ENCODE measurements at places on chromosomes 7 and 10.

- no peak for DNase-seq
Measured at GRCh38 chr7:105567821-105568220, 13.5 kb downstream of the EFCAB10 start.

DNA sequence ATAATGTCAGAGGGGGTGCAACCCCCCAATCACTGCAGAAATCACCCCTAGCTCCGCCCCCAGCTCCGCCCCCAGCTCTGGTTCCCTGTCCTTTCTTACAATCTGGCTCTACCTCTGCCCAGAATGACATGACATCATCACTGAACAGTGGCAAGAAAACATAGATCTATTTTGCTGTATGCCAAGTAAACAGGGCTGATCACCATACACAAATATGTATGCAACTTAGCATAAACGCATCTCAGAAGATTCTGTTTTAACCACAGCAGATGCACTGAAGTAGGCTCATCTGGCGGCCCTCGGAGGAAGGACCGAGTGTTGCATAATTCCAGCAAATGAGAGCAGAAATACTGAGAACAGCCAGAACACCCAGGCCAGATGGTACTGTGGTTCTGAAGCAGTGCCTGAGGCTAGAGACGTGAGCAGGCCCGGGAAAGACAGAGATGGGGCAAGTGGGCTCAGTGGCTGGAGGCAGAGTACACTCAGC lies 293.3 kb upstream of the KLF14 start:
- DNase-seq: no peak

DNA sequence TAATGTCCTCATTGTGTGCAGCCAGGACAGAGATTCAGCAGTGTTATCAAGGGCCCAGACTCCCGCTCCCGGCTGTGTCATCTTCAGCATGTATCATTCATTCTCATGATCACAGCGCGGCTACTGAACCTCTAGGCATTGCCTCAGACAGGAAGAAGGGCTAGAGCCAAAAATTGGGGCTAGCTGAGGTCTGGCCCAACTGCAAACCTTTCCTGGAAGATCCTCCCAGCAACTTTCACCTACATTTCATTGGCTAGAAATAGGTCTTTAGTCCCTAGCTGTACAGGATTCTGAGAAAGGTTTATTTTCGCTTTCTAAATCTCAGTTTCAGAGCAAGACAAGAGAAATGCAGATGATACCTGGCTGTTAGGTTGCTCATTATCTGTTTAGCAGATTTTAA lies 81.9 kb downstream of the CREM start:
- DNase-seq: no peak

DNA sequence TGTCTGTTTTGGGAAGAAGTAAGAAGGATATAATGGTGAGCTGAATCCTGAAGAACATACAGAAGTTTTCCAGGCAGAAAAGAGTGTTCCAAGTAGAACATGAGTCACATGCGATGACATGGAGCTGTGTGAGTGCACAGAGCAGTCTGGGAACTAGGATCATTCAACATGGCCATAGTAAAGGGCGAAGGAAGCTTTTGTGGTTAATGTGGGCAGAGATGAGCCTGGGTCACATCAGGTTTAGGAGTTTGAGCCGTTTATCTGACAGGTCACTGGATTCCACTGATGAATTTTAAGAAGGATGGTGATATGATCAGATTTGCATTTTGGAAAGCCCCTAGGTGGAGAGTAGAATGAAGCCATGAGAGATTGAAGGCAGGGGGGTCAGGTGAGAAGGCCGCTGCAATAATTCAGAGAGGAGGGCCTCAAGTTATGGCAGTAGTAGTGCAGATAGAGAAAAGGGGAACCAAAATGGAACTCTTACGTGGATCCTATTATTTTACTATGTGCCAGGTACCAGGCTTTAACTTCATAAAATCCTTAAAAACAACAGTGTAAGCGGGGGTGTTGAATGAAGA lies 171.3 kb downstream of the RNLS start:
- no peak for DNase-seq

DNA sequence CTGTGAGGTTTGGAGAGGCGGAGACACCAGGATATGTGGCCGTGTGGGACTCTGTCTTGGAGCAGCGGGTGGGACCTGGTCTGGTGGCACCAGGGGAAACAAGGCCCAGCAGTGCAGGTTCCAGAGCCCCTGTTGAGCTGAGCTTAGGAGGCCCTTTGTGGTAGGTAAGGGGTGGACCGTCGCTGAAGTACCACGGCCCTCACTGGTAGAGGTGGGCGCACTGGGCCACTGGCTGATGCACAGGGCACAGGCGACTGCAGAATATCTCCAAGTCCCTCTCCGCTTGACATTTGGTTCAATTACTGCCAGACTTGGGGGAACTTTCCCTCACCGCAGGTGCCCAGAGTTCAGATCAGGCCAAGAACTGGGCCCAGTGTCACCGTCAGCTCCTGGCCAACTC lies 27.3 kb downstream of the DOCK1 start:
- DNase-seq: no peak

DNA sequence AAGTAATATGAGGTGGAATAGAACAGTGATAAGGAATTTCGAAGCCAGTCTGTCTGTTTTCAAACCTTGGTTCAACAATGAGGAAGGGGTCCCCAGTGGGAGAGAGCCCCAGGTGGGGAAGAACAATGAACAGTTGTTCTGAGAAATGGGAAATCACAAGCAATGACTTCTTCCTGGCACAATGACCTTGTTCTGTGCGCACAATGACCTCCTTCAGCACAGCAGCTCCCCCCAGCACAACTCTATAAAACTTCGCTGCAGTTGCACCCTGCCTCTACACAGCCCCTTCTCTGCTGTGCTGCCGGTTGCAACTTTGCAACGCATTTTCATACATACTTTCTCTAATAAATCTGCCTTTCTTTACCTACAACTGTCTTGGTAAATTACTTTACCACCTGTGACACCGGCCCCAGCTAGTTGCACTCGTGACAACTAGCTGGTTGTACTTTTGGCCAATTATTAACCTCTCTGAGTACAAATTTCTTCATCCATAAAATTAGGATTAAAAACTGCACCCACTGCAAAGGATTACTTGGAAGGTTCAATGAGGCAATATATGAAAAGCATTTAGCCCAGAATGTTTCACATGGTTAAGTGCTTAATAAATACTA lies 40.5 kb downstream of the ASB4 start:
- no peak for DNase-seq

DNA sequence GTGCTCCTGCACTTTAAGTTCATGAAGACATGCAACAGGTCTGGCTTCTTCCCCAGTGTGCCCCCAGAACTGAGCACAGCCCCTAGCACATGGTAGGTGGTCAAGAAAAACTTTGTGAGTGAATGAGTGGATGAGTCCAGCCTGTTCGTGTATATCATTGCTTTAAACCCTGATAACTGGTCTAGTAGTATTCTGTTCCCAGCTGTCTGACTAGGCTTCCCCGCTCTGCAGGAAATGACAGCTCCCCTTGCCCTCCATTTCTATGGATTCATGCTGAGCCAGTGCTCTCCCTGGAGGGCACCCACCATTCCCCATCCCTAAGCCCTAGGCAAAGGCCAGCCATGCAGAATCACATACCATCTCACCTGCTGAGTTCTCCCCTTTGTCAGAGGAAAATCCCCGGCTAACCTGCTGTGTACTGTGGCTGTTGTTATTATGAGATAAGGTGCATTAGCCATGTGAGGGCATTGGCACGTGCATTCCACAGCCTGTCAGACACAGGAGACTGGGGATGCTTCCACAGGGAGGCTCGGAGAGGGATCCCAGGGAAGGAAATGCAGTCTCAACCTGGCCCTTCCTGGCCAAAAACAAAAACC lies 698.9 kb downstream of the GRID1 start:
- DNase-seq: no peak

- DNase-seq: no peak
Measured at GRCh38 chr10:72011016-72011415, 46.8 kb downstream of the CHST3 start.

DNA sequence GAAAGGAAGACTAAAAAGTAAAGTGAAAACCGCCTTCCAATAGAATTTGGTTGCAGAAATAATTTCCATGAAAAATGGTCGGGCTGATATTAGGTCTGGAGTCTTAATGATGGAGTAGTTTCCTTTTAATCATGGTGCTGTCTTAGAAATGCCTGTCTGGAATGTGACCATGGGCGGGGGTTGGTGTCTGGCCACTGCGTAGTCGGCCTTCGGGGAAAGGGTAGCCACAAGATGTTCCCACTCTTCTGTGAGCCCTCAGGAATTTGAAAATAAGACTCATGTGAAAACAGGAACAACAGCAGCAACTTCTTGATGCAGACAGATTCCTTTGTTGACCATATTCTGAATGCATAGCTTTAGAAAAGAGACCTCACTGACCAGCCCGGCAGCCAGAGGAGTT lies 176.8 kb downstream of the KIAA1217 start:
- no peak for DNase-seq

DNA sequence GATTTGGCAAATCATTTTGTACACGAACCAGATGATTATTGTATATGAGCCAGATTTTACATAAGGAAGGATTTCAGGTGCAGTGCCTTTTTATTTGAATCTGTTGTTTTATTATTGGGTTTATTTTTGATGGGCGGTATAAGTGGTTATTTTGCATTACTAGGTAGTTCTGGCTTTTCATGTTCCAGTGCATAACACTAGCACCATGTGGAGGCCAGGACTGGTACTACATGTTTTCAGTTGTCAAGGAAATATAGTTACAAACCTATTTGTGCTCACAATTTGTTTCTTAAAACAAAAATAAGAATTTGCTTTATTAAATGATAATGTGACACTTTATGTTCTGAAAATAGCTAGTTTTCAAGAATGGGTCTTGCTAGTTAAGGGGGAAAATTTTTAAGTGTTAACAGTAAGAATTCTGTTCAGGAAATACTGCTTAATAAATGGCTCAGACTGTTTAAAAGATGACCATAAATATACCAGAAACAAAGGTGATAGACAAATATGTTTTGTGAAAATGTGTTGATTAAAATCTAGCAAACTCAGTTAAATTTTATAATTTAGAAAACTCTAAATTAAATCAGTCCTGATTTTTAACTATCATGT lies 7.1 kb upstream of the SEMA3E start:
- DNase-seq: peak; percentile 26

GRCh38 chr10:106705681-106706100 lies 458.8 kb downstream of the SORCS1 start:
- no peak for DNase-seq

- DNase-seq: no peak
Measured at GRCh38 chr10:61565819-61566560, 96.7 kb upstream of the CABCOCO1 start.

- no peak for DNase-seq
Measured at GRCh38 chr7:106622654-106623314, 38.2 kb downstream of the CCDC71L start.

DNA sequence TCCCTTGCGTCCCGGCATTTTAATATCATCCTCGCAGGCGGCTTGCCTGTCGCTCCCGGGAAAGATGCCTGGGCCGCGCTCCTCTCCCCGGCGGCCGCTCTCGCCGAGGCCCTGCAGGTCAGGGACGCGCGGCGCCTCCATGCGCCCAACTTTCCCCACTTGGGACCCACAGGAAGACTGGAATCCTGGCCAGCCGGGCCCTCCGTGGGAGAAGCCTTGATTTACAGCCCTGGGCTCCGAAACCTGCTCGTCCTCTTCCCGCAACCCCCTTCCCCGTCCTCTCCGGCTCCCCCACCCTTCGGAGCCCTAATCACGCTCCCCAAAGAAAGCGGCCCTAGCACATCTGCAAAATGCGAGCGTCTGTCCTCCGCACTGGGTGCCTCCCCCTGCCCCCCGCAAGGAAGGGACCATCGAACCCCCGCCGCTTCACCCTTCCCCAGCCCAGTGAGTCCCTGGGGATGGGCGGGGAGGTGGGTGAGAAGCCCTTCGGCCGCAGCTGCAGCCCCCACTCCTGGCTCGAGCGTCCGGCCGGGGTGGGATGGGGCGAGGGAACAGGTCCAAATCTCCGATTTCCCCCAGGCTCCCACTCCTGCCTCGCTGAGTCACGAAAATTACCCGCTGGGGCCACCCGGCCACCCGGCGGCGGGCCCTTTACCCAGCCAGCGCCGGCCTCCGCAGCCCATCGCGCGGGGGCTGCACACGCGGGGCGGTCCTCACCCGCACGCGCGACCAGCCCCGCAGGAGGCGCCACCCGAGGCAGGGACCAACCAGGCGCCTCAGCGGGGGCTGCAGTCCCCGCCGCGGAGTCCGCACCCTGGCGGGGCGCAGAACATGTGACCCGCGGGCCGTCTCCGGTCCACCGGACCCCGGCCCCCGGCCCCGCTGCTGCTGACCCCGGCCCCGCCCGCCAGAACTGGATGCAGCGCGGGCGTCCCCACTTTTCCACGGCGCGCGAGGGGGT lies 695 bp downstream of the HSPA12A start:
- DNase-seq: no peak

DNA sequence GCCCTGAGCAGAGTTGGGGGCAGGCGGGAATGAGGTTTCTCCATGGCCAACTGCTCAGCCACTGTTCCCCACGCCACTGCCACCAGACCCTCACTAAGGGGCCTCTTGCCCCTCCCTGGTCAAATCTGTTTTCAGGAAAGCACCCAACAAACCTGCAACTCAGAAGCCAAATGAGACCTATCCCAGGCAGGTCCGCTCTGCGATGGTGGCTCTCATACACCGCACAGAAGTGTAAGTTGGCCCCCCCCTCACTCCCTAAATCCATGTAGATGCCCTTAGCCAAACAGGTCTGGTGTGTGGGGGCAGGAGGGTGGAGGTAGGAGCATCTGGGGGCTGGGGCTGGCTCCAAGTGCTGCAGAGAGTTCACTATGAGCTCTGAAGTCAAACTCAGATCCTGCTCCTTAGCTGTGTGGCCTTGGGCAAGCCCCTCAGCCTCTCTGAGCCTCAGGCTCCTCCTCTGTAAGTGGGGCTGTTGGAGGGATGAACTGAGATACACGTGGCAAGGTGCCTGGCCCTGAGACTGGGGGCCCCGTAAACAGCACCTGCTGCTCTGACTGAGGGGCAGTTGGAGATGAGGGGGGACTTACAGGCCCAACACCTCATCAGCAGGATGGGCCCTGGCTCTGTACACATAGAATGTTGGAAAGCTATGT lies 1.1 kb downstream of the MMRN2 start:
- no peak for DNase-seq

DNA sequence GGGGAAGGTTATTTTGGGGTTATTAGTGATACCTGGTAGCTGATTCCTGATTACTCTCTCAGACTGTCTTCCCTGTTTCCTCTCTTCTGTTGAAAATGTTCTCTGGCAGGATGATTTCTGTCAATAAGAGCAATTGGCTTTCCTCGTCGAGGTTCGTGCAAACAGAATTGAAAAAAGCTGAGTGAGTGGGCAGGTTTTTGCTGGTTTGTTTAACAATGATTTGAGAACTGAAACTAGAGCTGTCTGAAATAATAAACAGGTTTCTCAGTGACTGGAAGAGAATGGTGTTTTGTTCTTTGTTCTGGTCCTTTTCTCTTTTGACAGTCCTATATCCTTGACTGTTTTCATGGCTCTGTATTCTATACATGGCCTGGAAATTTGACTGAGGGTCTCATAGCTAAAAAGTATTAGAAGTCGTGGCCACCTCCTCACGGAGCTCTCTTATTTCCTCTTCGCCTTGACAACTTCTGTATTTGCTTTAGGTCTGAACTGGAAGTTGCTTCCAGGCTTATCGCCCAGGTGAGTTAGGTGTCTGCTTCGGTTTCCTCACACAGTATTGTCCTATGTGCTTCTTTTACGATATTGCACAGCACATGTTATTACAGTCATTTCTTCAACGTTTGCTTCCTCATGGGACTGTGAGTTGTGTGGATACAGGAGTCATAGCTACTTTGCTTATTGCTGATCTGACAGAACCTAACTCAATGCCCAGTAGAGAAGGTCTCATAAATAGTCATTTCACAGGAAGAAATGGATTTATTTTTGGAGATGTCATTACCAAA lies 403.6 kb downstream of the NRG3 start:
- DNase-seq: no peak
